ENCODE measurements at places on chromosomes 2 and 18. TPM values are rescaled to one million over a fixed set of nuclear protein-coding genes. Genes with fewer than 3 reads are reported as not detected.

DPYSL5 gene
- not detected for total RNA-seq

CDK15 gene
- 0.30 TPM for total RNA-seq

DUSP19 gene
- 2.0 TPM for total RNA-seq

GRCh38 chr2:147173189-147173581 lies 671.6 kb upstream of the ACVR2A start:
- no peak for DNase-seq

DNA sequence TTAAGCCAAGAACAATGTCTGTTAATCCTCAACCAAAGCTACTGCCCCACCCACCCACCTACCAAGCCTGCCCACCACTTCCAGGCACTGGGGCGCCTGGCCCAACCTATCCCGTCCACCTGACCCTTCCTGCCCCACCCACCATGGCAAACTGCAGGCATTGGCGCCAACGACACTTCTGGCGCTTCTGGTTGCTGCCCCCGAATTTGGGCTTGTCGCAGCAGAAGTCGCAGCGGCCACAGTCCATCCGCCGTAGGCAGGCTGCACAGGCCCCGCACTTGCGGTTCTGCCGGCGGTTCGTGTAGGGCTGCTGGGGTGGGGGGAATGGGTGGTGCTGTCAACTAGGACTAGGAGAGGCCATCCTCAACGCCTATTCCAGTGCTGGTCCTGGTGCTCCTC lies 7.3 kb downstream of the MBD1 start:
- no peak for DNase-seq

- no peak for DNase-seq
Measured at GRCh38 chr2:166282154-166282553, 93.6 kb downstream of the SCN9A start.

GRCh38 chr2:391696-392095 lies 103.8 kb upstream of the ALKAL2 start:
- DNase-seq = no peak

- DNase-seq = no peak
Measured at GRCh38 chr2:54226260-54226659, 29.8 kb downstream of the TSPYL6 start.

DNA sequence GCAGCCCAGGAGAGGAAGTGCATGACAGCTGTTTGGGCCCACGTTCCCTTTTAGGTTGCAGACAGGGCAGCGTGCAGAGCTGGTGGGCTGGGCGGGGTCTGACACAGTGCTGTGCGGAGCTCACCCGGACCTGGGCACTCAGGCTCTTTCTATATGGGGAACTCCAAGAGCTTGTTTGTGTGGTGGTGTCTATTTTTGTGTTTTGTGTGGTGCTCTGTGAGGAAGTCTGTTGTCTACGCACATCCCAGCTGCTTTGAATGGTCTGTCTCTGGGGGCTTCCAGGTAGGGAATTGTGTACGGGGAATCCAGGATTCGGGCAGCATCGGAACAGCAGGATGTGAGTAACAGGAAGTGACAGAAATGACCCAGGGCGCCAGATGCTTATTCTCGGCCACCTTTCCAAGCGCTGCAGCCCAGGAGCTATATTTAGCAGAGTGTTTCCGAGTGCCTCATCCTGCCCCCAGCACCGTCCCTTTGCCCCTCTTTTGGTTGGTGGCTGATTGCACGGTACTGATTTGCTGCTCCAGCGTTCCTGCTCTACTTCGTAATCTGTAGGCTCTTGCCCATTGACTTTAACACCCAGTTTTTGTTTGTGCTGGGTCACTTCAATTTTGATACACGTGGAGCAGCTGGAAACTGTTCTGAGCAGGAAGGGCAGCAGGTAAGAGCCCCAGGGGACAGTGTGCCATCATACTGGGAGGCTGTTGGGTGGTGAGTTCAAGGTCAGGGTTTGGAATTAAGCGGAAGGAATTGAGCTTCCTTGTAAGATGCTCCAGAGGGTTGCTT lies 64.7 kb downstream of the DGKD start:
- DNase-seq = peak; percentile 86

- no peak for DNase-seq
Measured at GRCh38 chr18:52175406-52175805, 164.6 kb upstream of the DCC start.

DNA sequence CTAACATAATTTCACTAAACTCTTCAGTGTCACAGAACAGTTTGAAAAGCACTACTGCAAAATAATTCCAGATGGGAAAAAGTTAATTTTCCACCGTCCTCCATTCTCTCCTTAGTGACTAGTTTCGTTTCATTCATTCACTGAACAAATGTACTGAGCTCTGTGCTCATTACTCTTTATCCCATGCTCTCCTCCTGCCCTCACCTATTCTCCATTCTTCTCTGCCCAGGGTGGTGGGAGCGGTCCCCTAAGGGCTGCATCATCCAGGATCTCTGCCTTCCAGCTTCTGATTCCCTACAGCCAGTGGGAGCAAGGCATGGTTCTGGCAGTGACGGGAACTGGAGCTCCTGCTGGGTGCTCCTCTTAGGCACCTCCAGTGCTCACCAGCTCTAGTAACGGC lies 133.9 kb upstream of the TLK1 start:
- no peak for DNase-seq

DNA sequence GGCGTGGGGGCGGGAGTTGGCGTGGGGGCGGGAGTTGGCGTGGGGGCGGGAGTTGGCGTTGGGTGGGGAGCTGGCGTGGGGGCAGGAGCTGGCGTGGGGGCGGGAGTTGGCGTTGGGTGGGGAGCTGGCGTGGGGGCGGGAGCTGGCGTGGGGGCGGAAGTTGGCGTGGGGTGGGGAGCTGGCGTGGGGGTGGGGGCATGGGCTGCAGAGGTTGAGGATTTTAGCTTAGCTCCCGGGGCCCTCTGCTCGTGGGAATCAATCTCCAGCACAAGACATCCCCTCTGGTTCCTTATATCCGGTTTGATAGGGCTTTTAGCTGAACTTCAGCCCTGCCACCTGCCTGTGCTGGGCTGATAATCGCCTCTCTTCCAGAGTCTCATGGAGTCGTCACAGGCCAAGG lies 177.0 kb downstream of the LDLRAD4 start:
- no peak for DNase-seq

DNA sequence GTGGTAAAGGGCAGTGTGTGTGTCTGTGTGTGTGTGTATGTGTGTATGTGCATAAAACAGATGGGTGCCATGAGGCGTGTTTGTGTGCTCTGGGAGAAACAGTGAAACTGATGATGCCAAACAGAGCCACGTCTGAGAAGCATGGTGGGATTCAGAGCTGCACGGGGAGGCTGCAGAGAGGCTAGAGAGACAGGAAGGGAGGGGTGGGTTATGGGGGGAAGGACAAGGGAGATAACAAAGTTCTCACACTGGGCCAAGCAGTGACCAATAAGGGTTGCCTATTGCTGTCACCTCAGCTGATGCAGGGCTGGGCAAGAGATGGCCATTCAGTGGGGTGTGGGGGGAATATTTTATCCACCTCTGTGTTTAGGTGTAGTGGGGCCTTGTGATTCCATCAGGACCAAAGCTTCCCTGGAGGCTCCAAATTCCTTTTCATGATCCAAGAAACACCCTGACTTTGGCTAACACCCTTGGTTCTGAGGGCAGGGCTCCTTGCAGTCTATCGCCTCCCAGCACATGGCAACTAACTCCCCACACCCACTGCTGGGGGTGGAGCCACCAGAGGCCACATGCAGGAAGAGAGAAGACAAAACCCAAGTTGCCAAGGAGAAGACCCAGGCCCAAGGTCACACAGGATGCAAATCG lies 54.2 kb upstream of the POMC start:
- DNase-seq = no peak

GRCh38 chr2:134207589-134208209 lies 46.2 kb upstream of the MGAT5 start:
- DNase-seq = no peak
